ENCODE measurements at places on chromosomes 11 and 22.

DNA sequence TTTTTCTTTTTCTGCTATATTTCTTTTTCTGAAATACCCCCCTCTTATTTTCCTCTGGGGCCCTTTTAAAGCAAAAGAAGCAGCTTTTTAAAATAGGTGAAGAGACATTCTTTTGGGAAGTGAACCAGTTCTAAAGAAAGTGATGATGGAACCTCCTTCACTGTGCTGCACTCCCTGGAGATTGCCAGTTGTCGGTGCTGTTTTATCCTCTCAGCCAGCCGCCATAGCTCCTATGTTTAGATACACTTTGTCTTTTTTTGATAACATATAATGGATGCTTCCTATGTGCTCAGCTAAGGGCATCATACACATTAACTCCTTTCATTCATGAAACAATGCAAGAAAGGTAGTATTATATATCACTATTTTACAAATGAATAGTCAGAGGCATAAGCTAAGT is 14.0 kb downstream of the CFAP300 start:
- DNase-seq = no peak

- DNase-seq = no peak
Measured at GRCh38 chr11:17853280-17853679, 118.7 kb downstream of the KCNC1 start.

- peak; percentile 8 for DNase-seq
Measured at GRCh38 chr11:121119440-121119839, 18.4 kb downstream of the TECTA start.

DNA sequence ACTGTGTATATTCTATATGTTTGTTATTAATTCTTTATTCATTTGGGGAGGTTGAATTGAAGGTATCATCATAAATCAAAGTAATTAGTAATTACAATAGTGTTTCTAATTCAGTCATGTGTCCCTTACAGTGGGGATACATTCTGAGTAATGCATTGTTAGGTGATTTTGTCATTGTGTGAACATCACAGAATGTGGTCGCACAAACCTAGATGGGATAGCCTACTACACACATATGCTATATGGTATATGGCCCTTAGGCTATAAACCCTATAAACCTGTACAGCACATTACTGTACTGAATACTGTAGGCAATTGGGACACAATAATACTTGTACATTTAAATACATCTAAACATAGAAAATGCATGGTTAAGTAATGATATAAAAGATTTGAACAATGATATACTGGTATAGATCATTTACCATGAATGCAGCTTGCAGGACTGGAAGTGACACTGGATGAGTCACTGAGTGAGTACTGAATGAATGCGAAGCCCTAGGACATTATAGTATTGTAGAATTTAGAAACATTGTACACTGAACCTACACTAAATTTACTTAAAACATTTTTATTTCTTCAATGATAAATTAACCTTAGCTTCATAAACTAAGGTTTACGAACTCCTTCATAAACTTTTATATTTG is 936.2 kb upstream of the CHORDC1 start:
- no peak for DNase-seq

DNA sequence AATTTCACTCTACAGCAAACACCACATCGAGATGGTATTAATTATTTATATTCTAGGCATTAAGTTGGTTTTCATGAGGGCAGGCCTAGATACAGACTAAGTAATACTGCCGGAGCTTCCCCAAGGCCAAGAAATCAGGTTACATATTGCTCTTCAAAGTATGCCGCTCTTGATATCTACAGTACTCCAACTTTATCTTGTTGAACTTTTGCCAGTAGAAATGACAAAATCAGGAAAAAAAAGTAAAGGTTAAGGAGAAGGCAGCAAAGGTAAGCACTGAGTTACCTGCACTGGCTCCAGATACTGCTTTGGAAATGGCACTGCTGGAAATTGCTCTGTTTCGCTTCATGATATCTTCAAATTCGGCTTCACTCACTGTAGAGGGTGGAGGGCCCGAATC is 14.4 kb downstream of the CPSF7 start:
- DNase-seq = no peak

GRCh38 chr11:57363131-57364080 is 17.5 kb downstream of the PRG3 start:
- DNase-seq = no peak

- no peak for DNase-seq
Measured at GRCh38 chr22:49137206-49137840, 690.4 kb downstream of the BRD1 start.

- DNase-seq = peak; percentile 70
Measured at GRCh38 chr11:66277471-66278362, at the start of gene CNIH2. Gene CNIH2, plus strand, starts transcription at chr11:66278175. Its CDS starts 282 bp downstream, at chr11:66278457.

DNA sequence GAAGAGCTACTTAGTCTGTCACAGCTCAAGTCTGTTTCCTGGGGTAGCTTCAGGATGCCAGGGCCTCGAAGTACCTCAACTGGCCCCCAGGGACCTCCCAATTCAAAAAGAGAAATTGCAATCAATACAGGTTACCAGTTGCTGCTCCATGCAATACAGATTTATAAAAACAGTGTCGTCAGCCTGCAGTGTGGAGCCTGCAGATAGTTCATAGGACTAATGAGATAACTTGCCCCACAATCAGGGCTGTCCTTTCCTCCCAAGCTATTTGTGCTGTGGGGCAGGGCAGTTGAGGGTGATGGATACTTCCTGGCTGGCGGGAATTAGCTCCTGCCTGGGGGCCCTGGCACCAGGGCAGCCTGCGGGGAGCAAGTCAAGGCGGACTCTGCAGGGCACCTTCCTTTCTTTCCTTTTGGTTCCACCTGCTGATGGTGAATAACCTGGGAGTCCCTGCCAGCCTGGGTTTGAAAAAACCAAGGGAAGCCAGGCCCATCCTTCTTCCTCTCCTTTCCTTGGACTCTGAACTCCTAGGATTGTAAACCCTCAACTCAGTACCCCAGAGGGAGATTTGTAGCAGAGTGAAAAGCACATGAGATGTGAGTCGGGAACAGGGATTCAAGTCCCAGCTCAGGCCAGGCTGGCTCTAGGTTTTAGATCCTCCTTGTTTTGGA is 216.6 kb downstream of the CEP164 start:
- DNase-seq = no peak

GRCh38 chr11:114131461-114131864 is 72.0 kb downstream of the ZBTB16 start:
- no peak for DNase-seq

- DNase-seq = peak; percentile 81
Measured at GRCh38 chr11:132941024-132941646, 591.2 kb downstream of the OPCML start.

DNA sequence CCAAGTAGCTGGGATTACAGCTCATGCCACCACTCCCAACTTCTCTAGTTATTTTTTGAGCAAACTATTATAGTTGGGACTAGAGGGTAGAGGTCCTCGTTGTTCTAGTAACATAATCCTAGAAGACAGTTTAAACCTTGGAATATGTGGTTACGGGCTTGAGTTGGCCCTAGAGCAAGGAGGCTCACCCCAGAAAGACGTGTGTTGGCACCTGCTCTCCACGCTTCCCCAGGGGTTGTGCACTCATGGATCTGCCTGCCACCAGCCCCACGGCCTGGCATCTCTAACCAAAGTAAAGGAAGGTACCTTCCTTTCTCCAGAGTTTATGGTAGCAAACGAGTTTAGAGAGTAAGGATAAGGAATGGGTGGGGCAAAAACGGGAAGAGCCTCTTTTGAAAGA is 79.0 kb downstream of the SCN3B start:
- DNase-seq = no peak

DNA sequence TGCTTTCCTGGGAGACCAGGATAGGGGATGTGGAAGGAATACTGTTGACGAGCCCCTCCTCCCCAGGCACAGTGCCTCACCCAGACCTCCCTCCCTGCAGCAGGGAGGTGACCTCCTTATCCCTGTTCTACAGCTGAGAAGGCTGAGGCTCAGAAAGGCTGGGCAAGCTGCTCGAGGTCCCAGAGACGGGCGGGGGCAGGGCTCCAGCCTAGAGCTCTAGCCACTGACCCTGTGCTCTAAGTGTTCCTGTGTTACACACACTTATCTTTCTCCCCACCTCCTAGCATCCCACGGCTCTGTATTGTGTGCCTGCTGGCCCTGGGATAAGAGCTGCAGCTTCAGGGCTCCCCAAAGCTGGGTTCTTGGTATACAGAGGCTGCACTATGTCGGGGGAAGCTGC is 7.9 kb downstream of the CCDC134 start:
- DNase-seq = no peak

- no peak for DNase-seq
Measured at GRCh38 chr11:2807801-2808241, 77.8 kb downstream of the CDKN1C start.

DNA sequence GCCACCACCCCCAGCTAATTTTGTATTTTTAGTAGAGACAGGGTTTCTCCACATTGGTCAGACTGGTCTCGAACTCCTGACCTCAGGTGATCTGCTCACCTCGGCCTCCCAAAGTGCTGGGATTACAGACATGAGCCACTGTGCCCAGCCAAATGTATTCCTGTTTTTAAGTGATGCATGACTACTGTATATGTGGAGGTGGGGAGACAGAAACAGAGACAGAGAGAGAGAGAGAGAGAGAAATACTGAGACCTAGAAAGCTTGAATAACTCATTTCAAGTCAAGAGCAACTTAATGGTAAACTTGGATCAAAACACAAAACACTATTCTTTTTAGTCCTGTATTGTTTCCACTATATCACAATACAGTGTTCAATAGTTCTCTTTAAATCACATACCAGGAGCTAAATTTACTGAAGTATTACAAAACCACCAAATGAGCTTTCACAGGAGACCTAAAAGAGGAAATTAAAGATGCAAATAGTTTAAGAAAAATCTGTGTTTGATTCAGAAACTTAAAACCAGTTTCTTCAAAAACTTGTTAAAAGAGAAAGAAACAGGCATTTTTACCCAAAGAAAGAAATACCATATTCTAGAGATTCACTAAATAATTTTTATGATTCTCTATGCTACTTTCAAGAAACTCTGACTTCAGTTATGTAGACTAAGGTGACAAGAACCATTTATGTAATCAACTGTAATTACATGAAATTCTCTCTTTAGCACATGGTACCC is 188.7 kb downstream of the ETS1 start:
- no peak for DNase-seq

DNA sequence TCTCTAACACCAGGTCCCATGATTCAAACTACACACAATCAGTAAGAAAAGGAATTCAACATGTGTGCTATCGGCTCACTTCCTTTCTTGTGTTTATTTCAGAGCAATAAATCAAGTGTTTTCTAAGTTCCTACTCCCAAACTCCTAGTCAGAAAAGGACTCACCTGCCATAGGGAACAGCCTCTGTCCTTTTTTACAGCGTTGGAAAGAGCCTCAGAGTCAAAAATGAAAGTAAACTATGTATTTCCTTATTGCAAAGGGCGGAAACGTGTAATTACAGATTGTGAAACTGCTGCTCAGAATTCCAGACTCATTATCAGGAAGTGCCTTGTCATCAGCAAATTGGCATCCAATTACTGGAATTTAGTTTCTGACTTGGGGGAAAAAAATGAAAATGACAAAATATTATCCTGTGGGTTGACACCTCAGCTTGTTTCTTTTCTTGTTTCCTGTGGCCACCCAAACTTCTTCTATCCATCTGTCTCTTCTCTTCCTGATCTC is at the start of gene CASP4:
Gene CASP4 (minus strand): TSS at position 220 of the 501 bp plus-strand sequence. CDS start 49 bp downstream, at position 171.
- DNase-seq = peak; percentile 30

DNA sequence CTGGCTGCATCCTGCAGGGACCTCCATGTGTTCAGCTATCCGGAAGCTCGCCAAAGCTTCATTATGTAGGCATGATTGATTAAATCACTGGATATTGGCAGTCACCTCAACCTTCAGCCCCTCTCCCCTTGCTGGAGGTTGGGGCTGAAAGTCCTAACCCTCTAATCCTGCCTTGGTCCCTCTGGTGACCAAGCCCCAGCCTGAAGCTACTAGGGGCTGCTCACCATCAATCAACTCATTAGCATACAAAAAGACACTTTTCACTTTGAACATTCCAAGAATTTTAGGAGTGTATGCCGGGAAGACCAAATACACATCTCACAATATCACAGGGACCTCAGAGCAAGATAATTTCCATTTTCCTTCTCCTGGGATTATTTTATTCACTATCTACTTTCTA is 38.8 kb upstream of the TPBGL start:
- DNase-seq = no peak

DNA sequence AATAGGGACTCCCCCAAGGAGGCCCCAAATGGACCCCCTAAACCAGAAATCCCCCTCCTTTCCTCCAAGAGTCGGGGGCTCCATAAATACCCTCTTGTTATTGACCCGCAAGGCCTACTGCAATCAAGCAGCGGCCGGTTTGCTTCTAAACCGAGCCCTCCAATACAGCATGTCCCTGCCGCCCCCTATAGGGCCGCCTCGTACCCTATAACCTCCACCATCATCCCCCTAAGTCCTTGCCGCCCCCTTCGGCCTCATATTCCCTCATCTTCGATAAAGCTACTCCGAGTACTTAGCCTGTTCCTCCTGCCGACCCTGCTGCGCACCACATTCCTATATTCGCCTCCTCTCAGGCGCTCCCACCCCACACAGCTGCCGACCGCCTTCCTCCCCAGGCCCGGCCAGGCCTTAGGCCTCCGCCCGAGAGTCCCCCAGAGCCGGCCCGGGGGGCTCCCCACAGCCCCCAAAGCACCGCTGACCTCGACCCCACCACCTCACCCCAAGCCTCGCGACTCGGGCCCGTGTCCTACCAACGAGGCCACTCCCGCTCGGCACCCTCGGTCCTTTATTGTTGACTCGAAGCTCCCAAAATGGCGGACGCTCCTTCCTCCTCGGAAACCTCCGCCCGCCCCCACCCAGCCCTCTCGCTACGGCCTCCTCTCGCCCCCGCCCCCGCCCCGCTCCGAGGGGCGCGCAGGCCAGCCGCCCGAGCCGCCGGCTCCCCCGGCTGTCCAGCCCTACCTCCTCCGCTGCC is 430 bp downstream of the DDX6 start:
- peak; percentile 36 for DNase-seq

DNA sequence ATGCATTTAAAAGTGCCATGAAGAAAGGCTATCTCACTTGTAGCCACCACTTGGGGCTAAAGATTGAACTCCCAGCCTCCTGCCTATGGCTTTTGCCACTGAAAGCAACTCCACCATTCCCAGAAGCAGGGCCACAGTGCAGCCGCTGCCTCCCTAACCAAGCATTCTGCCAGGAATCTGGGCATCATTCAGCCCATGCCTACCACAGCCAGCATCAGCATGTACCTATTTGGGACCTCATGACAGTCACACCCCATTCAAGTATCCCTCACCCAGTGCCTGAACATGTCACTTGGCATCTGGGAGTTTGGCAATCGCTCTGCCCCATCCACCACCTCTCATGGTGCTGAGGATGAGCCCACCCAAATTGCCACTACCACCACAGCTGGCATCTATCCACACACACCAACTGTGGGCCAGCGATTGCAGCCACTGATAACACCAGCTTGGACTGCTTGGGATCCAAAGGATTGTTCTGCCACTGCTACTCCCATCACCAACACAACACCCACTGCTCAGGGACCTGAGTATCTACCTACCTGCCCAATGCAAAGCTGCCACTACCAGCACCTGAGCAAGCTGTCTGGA is 234.4 kb downstream of the GRM5 start:
- no peak for DNase-seq

GRCh38 chr11:2586087-2586792 is 113.6 kb downstream of the KCNQ1OT1 start:
- DNase-seq = peak; percentile 4

All from NCI-H1417 (cell line).